ENCODE measurements at places on chromosomes 11 and 22.
A peak's percentile ranks its signal among the peaks of the same experiment; 100 is the strongest.

DNA sequence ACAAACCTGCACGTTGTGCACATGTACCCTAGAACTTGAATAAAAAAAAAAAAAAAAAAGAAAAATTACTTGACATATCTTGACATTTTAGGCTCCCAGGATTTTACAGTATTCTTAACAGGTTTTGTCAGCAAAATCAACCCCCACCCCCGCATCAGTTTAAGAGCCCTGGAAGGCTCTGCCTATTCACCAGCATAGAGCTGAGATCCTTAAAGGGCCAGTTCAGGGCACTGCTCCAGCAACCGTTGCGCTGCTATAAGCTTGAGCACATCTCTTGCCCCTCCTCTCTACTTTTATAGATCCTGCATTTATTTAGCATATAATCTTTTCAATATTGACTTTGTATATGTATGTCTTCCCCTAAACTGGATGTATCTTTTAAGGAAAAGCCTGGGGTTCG, 697 bp upstream of the PAFAH1B2 start:
- peak; percentile 47 for DNase-seq

- DNase-seq, result peak; percentile 84
Observed at GRCh38 chr11:100830978-100831732, 144.1 kb downstream of the ARHGAP42 start.

DNA sequence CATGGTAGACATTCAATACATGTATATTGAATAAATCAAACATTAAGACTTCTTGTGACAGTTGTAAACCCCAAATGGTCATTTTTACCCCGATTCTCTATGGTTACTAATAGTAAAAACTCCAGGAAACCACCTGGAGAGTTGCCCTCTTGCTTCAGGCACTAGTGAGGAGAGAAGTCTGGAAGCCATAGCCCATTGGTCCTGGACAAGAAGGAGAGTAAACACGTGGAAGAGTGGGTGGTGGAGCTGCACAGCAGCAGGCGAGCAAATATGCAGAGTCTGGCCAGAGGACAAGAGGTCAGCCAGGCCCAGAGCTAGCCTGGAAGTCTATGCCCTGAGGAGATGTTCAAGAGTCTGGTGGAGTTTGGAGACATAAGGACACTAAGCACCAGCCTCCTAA, 17.7 kb downstream of the DCHS1 start:
- DNase-seq, result peak; percentile 99

GRCh38 chr11:73285721-73286120, 13.6 kb downstream of the P2RY6 start:
- no peak for DNase-seq

DNA sequence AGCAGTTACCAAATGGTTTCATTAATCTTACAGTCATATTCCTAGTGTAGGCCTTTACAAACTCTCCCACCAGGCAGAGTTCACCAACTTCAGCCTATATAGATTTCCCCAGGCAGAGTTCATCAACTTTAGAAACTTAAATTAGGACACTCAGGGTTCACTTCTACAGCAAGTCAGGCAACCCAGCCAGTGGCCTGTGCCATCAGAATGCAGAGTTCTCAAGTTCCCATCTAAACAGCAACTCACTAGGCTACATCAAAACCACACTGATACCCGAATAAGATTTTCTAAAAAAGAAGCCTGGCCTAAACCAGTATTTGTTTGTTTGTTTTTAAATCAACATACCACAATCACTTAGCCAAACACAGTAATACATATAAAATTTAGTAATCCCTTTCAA, 33.7 kb downstream of the PICALM start:
- DNase-seq, result no peak

DNA sequence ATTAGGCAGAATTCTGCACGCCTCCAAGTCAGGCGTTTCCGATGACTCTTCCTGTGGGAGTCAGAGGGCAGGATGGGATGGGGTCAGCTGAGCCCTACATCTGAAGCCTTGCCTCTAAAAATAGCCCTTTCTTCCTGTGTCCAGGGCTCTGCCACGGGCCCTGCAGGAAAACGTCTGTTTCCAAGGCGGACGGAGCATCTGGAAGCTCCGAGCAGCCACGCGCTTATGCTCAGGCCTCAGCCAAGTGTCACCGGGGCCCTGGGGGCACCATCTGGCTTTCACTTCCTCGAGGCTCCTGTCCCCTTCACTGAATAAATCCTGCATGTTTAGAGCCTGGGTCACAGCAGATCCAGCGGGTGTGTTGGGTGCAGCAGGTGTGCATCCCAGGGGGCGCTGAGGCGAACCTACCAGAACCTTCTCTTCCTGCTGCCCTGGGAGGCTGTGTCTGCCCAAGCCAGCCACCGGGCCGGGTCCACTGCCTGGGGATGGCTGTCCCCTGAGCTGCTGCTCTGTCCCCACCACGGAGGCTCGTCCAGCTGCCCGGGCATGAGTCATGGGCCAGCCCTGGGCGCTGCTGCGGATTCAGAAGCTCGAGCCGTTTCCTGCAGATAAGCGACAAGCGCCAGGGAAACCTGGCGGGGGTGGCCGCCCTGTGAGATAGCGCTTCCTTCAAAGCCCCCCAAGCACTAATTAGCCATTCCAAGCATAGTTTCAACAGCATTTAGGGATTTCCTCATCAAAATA, 32.0 kb upstream of the LINC01488 start:
- DNase-seq, result no peak

GRCh38 chr22:33803371-33804282, 116.6 kb downstream of the LARGE1 start:
- no peak for DNase-seq

DNA sequence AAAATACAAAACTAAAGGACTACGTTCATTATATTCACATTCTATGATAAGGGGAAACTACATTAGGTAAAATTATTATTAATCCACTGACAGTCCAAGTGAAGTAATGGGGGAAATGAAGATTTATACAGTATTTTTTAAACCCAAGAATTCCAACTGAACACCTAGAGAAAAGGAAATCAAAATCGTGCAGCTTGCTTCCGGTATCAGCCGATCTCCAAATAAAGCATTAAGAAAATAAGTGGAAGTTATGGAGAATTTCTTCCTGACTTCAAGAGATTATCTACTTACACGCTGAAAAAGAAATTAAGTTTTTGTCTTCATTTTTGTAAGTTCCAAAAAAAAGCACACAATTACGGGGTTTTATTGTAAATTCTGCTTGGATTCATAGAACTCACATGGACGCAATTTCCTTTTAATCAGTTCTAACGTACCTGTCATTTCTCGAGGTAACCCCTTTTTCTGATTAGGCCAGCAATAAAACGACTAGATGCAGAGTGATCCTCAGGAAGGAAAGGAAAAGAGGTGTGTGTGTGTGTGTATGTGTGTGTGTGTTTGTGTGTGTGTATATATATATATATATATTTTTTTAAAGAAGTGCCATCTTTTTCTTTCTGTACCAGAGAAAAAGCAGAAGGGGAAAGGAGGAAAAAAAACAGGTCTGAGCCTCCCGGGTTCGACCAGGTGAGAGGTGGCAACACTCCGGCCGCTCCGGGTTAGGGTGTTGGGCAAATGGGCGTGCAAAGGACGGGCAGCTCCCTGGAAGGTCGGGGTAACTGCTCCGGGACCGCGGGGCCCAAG, 1.1 kb downstream of the ZBTB44 start:
- DNase-seq, result no peak

GRCh38 chr22:38792833-38793232, 1.1 kb downstream of the DNAL4 start:
- DNase-seq, result no peak

DNA sequence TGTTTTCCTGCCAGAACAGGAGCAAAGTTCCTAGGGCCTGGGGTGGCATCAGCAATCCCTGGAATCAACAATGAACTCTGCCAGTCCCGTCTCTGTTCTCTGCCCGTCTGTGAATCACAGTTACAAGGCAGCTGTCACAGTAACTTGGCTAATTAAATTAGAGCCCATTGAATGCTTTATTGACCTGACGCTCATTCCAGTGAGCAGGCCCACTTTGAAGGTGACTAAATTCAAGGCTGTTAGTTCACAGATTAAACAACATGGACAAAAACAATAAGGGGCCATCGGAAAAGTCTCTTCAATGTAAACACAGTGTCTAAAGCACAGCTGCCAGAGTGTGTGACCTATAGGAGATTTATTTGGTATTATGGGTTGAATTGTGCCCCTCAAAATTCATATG, 17.7 kb upstream of the TMPRSS5 start:
- no peak for DNase-seq

DNA sequence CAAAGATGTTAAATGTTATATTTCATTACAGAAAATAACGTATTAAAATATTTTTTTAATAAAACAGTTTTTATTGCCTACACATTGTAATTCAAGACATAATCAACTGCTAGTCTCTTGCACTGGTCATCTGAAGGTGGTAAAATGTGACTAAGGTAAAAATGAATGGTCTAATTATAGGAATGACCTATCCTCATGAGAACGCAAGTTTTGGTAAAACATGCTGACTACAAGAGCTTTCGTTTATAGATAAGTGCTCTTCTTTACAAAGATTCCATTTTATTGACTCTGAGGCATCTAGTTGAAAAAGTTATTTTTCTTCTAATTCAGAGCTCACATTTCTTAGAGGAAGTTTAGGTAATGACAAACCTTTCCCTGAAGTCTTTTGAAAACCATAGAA, 27.3 kb downstream of the LUZP2 start:
- no peak for DNase-seq

GRCh38 chr22:46110215-46110614, 40.1 kb upstream of the PPARA start:
- DNase-seq, result peak; percentile 29

DNA sequence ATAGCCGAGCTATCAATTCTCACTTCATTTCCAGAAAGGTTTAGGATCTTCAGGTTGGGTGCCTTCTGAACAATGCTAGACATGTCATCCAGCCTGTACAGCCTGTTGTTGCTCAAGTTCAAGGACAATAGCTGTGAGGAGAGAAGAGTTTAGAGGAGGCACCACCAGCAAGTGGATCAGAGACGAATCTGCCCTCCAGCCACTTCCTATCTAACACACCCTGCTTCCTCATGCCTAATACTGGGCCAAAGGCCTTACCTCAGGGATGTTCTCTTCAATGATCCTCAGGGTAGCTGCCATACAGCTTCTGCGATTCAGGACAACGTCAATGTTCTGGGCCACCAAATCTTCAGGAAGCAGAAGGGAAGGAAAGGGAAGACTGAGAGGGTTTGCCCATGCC, 4.2 kb downstream of the NXF1 start:
- DNase-seq, result no peak

DNA sequence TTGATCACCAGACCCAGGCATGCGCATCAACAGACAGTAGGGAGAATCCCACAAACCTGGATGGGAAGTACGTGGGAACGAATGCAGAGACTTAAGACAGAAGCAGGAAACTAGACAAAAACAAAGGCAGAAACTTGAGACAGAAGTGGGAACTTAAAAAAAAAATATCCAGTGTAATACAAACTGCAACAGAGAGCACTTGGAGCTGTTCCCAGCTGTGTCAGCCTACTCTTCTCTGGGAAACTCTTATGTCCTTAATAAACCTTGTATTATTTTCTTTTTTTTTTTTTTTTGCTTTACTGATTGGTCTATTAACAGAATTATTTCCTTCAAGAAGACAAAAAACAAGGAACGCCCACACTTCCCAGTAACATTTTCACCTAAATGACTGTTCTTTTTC, 1818.1 kb upstream of the RAG2 start:
- no peak for DNase-seq

- no peak for DNase-seq
Observed at GRCh38 chr22:33440756-33441155, 382.6 kb upstream of the SYN3 start.

Measured in HCEC 1CT (cell line).